ENCODE measurements at places on chromosomes 12 and 14.

DNA sequence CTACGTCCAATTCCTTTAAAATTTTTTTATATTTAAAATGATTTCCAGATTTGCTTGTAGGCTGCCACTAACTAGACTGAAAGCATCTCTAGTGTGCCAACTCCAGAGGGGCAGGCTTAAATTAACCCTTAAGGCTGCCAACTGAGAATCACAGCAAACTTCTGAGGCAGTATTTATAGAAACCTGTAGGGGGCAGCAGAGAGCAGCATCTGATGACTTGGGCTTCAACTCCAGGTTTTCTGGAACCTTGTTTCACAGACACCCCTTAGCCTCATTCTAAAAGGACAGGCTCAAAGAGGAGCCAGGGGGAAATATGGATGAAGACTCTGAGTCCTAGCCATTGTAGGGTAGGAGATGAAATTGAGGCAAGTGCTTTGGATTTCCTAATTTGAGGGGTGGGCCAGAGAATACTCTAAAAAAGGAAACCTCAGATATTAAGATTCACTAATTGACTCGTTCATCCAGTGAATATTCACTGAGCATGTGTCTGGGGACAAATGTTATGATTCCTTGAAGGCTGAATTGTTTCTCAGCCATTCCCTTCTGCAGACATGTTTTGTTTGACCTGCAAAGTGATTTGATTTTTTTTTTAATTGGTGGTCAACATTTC lies 63.3 kb upstream of the HSPB8 start:
- no peak for DNase-seq

DNA sequence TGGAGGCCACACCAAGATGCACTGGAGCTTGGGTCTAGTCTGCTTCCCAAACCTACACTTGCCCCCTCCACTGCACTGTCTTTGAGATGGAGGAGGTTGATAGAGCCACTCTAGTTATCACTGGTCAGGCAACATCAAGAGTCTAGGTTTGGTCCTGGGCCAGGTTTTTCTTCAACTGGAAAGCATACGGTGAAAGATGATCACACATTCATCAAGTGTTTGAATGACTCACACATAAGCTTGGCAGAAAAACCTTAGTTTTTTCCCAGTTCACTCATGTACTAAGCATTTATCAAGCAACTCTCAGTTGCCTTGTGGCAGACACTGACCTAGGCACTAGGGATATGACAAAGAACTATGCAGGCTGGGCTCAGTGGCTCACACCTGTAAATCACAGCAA lies 84.5 kb downstream of the PLEKHG3 start:
- no peak for DNase-seq

- DNase-seq: no peak
Observed at GRCh38 chr14:100341301-100342031, 18.3 kb downstream of the SLC25A47 start.

DNA sequence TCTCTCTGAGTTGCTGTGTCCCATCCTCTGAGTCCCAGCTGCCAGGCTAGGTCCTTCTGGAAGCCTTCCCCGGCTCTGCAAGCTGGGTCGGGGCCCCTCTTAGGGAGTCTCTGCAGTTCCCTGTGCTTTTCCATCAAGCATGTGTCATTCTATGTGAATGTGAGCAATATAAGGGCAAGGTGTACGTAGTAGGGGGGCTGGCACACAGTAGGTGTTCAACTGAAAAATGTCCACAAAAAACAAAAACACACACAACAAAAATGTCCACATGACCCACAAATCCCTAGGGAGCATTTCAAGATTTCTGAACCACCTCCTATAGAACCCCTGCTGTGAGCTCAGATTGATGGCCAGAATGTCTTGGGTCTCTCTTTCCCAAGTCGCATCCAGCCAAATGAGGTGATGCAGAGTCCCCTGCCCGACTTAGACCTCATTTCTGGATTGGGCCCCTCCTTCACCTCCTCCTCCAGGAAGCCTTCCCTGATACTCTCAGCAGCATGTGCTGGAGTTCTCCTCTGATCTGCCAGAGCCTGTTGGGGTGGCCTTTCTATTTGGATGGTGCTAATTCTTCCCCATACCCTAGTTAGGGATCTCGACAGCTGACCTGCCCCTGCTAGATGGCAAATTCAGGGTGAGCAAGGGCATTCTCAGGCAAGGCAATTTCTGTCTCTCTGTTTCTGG lies 196.1 kb upstream of the LHX5 start:
- no peak for DNase-seq

DNA sequence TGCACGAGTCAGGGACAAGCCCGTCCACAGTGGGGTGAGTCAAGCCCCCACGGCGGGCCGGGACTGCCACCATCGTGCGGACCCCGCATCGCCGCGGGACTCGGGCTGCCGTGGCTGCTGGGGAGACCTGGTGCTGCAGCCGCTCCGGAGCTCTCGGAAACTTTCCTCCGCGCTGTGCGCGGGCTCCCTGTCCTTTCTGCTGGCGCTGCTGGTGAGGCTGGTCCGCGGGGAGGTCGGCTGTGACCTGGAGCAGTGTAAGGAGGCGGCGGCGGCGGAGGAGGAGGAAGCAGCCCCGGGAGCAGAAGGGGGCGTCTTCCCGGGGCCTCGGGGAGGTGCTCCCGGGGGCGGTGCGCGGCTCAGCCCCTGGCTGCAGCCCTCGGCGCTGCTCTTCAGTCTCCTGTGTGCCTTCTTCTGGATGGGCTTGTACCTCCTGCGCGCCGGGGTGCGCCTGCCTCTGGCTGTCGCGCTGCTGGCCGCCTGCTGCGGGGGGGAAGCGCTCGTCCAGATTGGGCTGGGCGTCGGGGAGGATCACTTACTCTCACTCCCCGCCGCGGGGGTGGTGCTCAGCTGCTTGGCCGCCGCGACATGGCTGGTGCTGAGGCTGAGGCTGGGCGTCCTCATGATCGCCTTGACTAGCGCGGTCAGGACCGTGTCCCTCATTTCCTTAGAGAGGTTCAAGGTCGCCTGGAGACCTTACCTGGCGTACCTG lies 1.1 kb downstream of the PDE3A start:
- no peak for DNase-seq

DNA sequence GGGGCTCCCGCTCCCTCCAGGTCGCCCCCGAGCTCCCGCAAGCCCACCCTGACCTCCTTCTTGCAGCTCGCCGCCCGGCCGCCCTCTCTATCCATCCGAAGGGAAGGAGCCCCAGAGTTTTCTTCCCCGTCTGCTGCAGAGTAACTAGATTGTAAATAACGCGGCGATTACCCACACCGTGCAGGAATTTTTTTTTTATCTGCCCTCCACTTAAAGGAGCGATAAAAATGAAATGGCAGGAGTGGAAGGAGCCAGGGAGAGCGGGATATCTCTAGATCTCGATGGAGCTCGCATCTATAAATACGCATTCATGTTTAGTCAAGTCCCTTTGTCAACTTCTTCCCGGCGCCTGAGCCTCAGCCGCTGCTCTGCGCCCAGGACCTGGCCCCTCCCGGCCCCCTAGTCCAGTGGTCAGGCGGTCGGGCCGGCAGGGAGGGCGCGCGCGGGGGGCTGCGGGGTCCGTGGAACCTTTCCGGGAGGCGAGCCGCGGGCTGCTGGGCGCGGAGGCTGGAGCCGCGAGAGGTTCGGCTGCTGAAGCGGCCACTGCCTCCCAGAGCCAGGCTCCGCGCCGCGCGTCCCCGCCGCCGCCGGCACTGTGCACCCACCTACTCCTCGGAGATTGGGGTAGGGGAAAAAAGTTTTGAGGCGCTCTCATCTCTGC lies 386.0 kb downstream of the BCAT1 start:
- no peak for DNase-seq

GRCh38 chr12:105741786-105742566 lies 396.8 kb downstream of the NUAK1 start:
- DNase-seq: no peak

- no peak for DNase-seq
Observed at GRCh38 chr12:69792533-69792932, 32.5 kb upstream of the MYRFL start.

- no peak for DNase-seq
Observed at GRCh38 chr12:15522574-15523187, 200.4 kb downstream of the PTPRO start.

GRCh38 chr14:59225281-59225680 lies 36.8 kb downstream of the DAAM1 start:
- no peak for DNase-seq

DNA sequence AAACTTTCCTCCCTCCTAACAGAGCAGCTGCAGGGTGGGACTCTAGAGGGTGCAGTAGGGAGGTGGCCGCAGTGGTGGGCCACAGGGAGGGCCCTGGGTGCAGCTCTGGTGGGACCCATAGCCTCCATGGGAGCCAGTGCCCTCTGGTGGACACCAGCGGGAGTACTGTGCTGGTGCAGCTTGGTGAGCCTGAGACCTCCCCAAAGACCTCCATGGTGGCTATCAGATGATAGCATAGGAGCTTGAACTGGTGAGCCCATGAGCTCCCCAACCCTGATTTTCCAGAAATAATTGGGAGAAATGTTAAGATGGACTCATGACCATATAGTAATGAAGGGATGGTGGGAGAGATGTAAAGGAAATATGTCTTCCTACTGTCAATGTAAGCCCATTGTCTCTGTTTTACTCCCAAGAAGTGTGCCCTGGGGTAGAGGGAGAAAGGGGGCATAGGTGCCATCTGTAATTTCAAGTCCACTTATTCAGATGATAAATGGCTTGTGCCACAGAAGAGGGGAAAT lies 98.7 kb downstream of the GAS2L3 start:
- no peak for DNase-seq

- no peak for DNase-seq
Observed at GRCh38 chr14:50389668-50390441, 6.8 kb downstream of the CDKL1 start.

DNA sequence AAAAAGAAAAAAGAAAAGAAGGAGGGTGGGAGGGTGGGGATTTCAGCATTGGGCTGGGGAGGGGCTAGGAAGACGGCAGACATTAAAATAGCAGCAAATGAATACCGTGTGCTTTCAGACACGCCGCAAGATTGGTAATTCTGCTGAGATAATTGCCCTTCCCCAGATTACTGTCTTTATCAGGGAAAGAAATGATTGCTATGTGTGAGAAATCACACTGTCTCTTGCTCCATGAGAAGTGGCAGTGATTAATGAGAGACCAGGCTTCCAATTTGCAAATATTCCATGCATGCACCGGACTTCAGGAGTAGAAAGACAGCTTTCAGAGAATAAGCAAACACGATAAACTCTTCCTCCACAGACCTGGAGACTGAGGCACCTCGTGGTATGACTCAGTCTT lies 7.6 kb upstream of the KCNA5 start:
- DNase-seq: no peak

DNA sequence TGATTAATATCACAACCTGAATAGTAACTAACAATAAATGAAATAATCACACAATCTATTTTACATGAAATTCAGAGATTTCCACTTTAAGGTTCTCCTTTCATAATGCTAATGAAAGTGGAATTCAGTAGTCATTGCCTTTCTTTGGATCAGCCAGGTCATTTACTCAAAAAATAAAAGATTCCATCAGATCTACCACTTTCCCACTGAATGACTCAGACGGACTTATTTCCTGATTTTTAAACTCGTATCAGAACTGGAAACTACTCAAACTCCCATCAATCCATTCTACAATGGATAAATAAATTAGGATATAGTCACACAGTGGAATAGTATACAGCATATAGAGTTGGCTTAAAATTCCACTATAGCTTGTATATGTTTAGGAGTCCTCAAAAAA lies 237.1 kb downstream of the MED13L start:
- DNase-seq: no peak

- DNase-seq: no peak
Observed at GRCh38 chr12:46892887-46893286, 67.1 kb upstream of the SLC38A4 start.

DNA sequence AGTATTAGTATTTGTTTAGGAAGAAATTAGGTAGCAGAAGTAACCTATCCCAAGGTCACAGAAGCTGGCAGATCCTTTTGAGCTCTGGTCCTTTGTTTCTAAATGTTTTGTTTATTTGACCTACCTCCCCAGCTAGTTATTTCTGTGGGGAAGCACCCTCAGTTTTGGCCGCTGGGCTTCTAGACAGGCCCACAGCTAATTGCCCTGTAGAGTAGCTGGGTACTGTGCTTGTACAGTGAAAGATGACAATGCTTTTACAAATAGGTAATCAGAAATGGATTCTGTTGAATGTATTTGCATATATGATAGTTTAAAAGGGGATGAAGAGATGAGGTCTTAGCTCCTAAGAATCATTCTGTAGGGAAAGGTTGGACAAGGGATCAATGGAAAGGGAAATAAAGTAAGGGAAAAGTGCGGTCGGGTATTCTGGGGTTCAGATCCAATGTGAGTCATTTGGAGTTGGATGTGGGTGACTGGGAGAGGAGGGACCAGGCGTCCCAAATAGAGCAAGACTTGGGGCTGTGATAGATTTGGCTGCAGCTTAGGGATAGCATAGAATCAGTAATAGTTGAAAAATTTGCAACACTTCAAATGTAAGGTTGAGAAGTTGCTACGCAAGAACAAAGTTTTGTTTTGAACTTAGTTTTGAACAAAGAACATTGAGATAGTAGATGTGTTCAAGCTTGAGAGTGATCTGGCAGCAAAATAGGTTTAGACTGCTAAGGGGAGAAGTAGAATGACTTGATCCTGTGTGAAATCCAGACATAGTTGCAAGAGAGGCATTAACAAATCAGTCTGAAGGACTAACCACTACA lies 3.6 kb downstream of the NUDT4 start:
- DNase-seq: no peak

DNA sequence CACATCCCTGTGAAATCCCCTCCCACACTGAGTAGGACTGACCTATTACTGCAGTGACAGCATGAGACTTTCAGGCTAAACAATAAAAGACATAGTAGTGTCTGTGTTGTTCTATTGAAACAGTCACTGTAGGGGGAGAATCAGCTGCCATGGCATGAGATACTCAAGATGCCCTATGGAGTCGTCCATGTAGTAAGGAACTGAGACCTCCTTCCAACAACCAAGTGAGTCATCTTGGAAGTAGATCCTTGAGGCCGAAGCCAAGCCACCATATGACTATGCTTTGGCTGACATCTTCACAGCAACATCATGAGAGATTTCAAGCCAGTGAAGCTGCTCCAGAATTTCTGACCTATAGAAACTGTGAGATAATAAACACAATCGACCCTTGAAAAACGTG lies 12.1 kb upstream of the LRP6 start:
- DNase-seq: no peak

DNA sequence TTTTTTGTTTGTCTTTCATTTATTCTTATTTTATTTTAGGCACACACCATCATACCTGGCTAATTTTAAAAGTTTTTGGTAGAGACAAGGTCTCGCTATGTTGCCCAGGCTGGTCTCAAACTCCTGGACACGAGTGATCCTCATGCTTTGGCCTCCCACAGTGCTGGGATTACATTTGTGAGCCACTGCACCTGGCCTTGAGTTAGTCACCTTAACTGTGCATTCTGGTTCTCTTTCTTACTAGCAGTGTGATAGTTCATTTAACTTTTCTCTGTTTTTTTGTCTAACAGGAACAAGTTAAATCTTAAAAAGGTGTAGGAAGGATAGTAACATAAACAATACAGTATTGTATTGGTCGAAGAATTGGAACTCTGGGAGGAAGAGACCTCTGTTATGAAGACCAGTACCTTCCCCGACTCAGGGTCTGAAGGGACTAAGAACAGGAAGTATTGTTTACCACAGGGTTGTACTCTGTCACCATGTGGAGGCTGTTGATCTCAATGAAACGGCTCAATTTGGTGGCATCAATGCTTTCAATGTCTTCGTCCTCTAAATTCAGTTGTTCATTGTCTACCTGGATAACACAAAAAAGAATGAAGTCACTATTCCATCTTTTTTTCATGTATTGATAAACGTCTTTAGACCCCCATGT lies 17.7 kb downstream of the ERP27 start:
- no peak for DNase-seq
